ENCODE measurements at places on chromosomes 16 and 17.

GRCh38 chr16:62583414-62583813 lies 547.2 kb upstream of the CDH8 start:
- no peak overlapping the region for H3K4me3 ChIP-seq
- H3K27me3 ChIP-seq = no peaks in the 10 kb centered on the region
- H3K36me3 ChIP-seq = no peaks in the 10 kb centered on the region
- H3K4me1 ChIP-seq = no peaks in the 10 kb centered on the region
- H3K27ac ChIP-seq = no peak overlapping the region

DNA sequence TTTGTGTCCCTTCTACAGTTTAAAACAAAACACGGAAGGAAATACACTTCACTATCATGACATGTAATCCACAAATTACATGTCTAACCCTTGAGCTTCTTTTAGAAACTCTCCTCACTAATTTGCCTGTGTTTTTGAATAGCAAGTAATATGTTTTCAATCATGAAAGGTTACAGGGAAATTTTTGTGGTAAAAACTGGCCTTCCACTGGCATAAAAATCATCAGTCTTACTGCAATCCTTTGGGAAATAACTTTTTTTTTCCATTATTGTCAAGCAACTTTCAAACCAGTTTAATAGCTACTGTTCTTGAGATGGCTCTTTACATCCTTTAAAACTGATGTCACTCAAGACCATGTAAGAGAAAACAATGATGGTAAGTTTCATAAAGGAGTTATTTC lies 27.0 kb downstream of the MYO1D start:
- no peaks in the 10 kb centered on the region for H3K27me3 ChIP-seq
- H3K36me3 ChIP-seq = no peaks in the 10 kb centered on the region
- H3K27ac ChIP-seq = no peak overlapping the region
- H3K4me1 ChIP-seq = no peaks in the 10 kb centered on the region

DNA sequence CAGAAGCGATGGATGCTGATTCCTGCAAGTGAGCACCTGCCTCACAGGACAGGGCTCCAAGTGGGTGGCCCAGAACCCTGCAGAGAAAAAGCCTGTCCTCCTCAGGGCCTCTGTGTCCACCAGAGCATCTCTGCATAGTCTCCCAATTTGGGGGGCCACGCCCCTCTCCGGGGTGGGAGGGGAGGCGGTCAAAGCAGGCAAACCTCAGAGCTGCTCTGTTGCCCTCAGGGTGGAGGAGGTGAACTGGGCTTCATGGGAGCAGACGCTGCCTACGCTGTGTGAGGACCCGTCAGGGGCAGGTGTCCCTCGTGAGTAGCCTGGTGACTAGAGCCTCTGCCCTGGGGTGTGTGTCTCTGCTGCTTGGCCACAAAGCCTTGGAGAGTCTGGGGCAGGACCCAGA lies 19.3 kb downstream of the TRPV2 start:
- H3K4me1 ChIP-seq = no peaks in the 10 kb centered on the region
- no peak overlapping the region for H3K27ac ChIP-seq
- H3K36me3 ChIP-seq = no peaks in the 10 kb centered on the region
- no peaks in the 10 kb centered on the region for H3K27me3 ChIP-seq
- H3K4me3 ChIP-seq = no peak overlapping the region
- no peak for DNase-seq

- H3K4me1 ChIP-seq = no peaks in the 10 kb centered on the region
- H3K27ac ChIP-seq = peak overlapping the region; percentile 90
- H3K4me3 ChIP-seq = peak overlapping the region; percentile 71
- no peaks in the 10 kb centered on the region for H3K36me3 ChIP-seq
- DNase-seq = peak; percentile 42
- peaks cover 7% of the 10 kb centered on the region for H3K27me3 ChIP-seq
Measured at GRCh38 chr16:74773446-74774222, 986 bp downstream of the FA2H start.

- H3K4me1 ChIP-seq = no peaks in the 10 kb centered on the region
- H3K27ac ChIP-seq = no peak overlapping the region
- no peak overlapping the region for H3K4me3 ChIP-seq
- H3K27me3 ChIP-seq = no peaks in the 10 kb centered on the region
Measured at GRCh38 chr17:2275722-2276121, 27.9 kb downstream of the SMG6 start.

DNA sequence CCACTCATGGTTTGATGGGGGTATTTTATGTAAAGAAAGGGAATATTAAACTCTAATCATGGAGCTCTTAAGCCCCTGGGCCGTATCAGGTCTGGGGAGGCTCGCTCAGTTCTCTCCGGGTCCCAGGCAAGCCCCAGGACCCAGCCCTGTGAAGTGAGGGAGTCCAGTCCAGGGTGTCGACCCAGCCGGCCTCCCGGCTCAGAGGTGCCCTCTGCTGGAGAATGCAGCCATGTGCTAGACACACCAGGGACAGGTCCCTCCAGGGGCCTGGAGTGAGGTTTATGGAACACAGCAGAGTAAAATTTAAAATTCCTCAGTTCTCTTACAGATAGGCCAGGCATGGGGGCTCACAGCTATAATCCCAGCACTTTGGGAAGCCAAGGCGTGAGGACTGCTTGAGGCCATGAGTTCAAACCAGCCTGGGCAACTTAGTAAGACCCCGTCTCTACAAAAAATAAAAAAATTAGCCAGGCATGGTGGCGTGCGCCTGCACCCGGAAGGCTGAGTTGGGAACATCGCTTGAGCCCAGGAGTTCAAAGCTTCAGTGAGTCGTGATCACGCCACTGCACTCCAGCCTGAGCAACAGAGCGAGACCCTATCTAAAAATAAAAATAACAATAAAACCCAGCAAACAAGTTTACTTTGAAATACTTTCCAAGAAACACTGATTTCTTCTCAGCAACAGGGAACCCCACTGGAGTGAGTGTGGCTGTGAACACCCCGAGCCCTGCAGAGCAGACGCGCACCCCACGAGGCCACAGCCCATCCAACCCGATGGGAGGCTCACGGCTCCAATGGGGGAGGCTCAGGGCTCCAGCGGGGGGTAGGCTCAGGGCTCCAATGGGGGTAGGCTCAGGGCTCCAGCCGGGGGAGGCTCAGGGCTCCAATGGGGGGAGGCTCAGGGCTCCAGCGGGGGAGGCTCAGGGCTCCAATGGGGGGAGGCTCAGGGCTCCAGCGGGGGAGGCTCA lies 72.2 kb downstream of the ZNF778 start:
- peaks cover 23% of the 10 kb centered on the region for H3K36me3 ChIP-seq
- no peak overlapping the region for H3K4me3 ChIP-seq
- peak; percentile 81 for DNase-seq
- H3K27ac ChIP-seq = no peak overlapping the region
- H3K27me3 ChIP-seq = no peaks in the 10 kb centered on the region

- DNase-seq = no peak
- no peak overlapping the region for H3K4me3 ChIP-seq
- no peaks in the 10 kb centered on the region for H3K27me3 ChIP-seq
- H3K4me1 ChIP-seq = no peaks in the 10 kb centered on the region
- H3K36me3 ChIP-seq = no peaks in the 10 kb centered on the region
Measured at GRCh38 chr16:72590151-72590937, 418.4 kb upstream of the PMFBP1 start.

GRCh38 chr16:2955779-2956578 lies 8.1 kb upstream of the KREMEN2 start:
- H3K27me3 ChIP-seq = no peaks in the 10 kb centered on the region
- DNase-seq = no peak
- H3K4me3 ChIP-seq = no peak overlapping the region
- no peak overlapping the region for H3K27ac ChIP-seq
- H3K4me1 ChIP-seq = peaks cover 5% of the 10 kb centered on the region
- no peaks in the 10 kb centered on the region for H3K36me3 ChIP-seq

GRCh38 chr16:88197481-88198456 lies 185.0 kb upstream of the ZNF469 start:
- no peak for DNase-seq
- H3K27ac ChIP-seq = no peak overlapping the region
- H3K36me3 ChIP-seq = no peaks in the 10 kb centered on the region
- H3K4me3 ChIP-seq = no peak overlapping the region

GRCh38 chr17:44376124-44376523 lies 12.5 kb upstream of the FAM171A2 start:
- no peaks in the 10 kb centered on the region for H3K36me3 ChIP-seq
- H3K27me3 ChIP-seq = no peaks in the 10 kb centered on the region
- no peaks in the 10 kb centered on the region for H3K4me1 ChIP-seq
- no peak for DNase-seq

DNA sequence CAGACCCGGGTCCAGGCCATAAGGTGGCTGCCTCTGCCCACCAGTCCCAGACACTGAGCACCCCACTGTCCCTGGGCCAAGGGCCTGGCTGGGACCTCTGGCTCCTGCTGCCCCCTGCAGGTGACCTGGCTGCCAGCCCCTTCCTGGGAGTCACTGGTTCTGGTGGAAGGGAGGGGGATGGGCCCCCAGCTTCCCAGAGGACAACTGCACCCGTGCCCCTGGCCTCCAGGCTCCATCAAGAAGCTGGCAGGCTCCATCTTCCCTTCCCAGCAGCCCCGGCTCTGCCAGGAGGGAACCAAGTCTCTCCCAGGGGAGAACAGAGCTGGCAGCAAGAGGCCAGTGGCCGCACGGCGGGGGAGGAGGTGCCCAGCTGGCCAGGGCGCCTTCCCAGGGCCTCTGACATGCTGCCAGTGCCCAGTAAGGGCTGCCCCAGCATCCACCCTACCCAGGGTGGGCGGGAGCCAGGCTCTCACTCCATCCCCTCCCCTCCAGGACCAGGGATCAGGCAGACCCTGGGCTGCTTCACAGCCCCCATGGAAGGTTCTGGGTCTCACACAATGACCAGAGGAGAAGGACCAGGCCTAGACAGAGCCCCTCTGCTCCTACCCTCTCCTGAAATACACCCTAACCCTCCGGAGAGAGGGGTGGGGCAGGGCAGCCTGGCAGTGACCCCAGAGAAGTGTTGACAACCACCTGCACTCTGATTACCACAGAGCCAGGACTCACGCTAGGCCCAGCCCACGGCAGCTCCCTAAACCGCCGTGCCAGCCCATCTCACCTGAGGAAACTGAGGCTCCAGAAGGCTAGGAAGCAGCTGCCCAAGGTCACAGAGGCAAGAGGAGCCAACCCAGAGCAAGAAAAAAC lies 3.6 kb downstream of the CLUH start:
- no peak for DNase-seq
- peaks cover 3% of the 10 kb centered on the region for H3K36me3 ChIP-seq
- no peaks in the 10 kb centered on the region for H3K27me3 ChIP-seq
- peak overlapping the region; percentile 71 for H3K27ac ChIP-seq

DNA sequence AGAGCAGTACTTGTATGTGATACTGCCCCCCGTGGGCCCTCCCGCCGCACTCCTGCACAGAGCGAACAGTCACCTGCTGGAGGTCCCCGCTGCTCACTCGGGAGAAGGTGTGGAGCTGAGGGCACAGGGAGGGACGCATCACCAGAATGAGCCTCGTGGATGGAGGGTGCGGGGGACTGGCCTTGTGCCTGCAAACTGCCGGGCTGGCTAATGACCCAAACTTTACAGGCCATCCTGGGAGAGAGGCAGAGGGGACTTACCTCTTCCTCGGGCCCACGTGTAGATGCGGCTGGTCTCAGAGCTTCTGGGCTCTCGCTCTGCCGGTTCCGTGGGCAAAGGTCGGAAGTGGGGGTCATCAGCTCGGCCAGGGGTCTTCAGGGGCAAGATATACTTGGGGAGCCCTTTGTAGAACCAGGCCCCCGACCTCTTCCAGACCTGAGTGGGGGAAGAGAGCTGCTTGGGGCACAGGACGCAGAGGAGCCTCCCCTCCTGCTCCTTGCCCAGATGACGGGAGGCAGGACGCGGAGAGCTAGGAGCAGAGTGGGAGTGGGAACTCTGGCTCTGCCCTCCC lies 65.5 kb upstream of the DOC2B start:
- no peak for DNase-seq
- no peak overlapping the region for H3K4me3 ChIP-seq
- peaks cover 3% of the 10 kb centered on the region for H3K4me1 ChIP-seq
- no peaks in the 10 kb centered on the region for H3K36me3 ChIP-seq
- H3K27me3 ChIP-seq = no peaks in the 10 kb centered on the region
- no peak overlapping the region for H3K27ac ChIP-seq

DNA sequence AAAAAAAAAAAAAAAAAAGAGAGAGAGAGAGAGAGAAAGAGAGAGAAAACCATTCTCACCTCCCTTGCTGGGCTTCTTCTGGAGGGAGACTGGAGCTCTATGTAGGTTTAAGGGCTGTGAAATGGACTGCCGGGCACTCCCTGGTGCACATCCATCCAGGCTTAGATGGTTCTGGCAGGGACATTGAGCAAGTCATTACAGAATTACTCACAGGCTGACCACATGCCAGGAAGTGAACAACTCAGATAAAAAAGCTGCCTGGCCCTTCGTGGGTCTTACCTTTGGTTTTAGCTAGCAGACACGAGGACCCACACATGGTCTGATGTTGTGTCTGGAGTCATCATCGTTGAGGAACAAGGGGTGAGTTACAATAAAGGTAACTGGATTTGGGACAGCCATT lies 847.4 kb upstream of the EEF2KMT start:
- H3K4me3 ChIP-seq = no peak overlapping the region
- H3K36me3 ChIP-seq = no peaks in the 10 kb centered on the region
- H3K27me3 ChIP-seq = no peaks in the 10 kb centered on the region
- no peak overlapping the region for H3K27ac ChIP-seq
- DNase-seq = no peak
- no peaks in the 10 kb centered on the region for H3K4me1 ChIP-seq

DNA sequence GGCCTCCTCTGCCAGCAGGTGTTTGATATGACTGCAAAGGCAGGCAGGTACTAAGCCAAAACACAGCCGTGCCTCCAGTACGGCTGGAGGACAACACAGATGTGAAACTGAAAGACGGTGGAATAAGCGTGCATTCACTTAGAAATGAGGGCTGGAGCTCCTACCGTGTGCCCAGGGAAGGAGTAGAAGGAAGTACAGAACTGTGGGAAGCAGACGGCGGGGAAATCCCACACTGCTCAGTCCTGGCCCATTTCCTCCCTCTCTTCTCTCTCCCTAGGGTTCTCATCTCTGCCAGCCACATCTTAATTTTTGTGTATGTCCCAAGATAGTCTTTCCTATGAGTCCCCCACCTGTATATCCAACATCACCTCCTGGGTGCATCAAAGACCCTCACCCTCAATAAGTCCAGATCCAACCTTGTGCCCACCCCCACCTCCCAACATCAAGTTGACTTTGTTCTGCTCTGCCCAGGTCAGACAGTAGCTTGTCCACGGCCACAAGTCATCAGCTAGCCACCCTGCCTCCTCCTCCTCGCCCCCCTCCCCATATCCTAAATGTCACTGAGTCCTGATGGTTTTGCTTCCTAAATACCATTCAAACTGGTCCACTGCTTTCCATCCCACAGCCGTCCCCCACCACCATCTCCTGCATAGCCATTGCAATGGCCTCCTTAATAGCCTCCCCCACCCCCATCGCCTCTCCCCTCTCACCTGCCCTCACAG lies 77.1 kb upstream of the RPL38 start:
- H3K27me3 ChIP-seq = no peaks in the 10 kb centered on the region
- DNase-seq = peak; percentile 20
- H3K36me3 ChIP-seq = no peaks in the 10 kb centered on the region
- H3K4me1 ChIP-seq = no peaks in the 10 kb centered on the region
- no peak overlapping the region for H3K27ac ChIP-seq

All from colonic mucosa (tissue), 4 donors.